ENCODE measurements at places on chromosomes 2 and 18. TPM values are rescaled to one million over a fixed set of nuclear protein-coding genes. Genes with fewer than 3 reads are reported as not detected.

B4GALT6 gene
- 2.6 TPM for total RNA-seq

HOXD12 gene
- not detected for total RNA-seq

DNA sequence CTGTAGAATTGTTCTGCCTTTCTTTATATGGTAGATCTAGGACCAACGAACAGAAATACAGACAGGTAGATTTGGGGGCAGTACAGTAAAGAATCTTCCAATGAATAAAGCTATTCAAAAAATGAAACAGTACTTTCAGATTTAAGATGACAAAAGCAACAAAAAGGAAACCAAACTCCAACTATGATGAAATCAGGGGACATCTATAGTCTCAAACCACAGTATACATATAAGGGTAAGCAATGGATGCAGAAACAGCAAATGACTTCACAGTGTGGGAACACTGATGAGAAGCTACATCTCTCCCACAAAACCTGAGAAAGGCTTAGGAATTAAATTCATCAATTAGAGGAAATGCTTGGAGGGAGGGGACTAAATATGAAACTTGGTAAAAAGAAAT is 202.5 kb downstream of the CTNNA2 start:
- H3K4me3 ChIP-seq: no peak overlapping the region
- no peaks in the 10 kb centered on the region for H3K36me3 ChIP-seq
- no peaks in the 10 kb centered on the region for H3K4me1 ChIP-seq
- H3K27ac ChIP-seq: no peak overlapping the region
- DNase-seq: no peak

TMEM169 gene
- total RNA-seq: 0.20 TPM

DNA sequence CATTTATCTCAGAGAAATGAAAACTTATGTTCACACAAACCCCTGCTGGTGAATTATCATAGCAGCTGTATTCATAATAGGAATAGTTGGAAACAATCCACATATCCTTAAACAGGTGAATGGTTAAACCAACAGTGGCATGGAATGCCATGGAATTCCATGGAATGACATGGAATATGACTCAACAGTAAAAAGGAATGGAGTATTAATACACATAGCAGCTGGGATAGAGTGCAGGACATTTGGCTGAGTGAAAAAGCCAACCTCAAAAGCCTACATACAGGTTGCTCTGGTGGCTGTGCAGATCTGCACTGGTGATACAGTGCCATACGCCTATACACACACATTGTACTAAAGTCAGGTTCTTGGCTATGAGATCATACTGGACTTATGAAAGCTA is 69.5 kb downstream of the FAM168B start:
- no peak overlapping the region for H3K4me3 ChIP-seq
- H3K27me3 ChIP-seq: no peaks in the 10 kb centered on the region
- H3K4me1 ChIP-seq: no peaks in the 10 kb centered on the region
- DNase-seq: no peak

DNA sequence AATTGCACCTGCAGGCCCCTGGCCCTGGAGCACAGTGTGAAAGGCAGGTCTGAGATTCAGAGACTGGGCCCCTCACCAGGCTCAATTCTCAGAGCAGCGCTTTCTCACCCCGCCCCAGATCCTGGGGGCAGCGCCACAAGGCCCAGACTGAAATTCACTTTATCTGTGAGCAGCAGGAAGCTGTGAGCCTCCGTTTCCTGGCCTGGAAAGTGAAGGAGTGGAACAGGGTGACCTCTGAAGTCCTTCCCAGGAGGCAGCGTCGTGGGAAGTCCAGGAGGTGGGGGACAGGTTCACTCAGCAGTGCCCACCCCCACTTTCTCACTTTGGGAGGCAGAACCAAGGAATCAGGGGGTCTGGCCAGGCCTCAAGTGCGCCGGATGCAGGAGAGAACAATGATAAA is 235.4 kb downstream of the NDUFA10 start:
- H3K36me3 ChIP-seq: no peaks in the 10 kb centered on the region
- no peak for DNase-seq
- H3K4me1 ChIP-seq: no peaks in the 10 kb centered on the region

- H3K4me1 ChIP-seq: no peaks in the 10 kb centered on the region
- no peak overlapping the region for H3K27ac ChIP-seq
- H3K27me3 ChIP-seq: no peaks in the 10 kb centered on the region
- no peak for DNase-seq
- no peak overlapping the region for H3K4me3 ChIP-seq
These were observed 485.2 kb downstream of the PTPRM start for GRCh38 chr18:8052237-8052701.

ADI1 gene
- 21.5 TPM for total RNA-seq

DNA sequence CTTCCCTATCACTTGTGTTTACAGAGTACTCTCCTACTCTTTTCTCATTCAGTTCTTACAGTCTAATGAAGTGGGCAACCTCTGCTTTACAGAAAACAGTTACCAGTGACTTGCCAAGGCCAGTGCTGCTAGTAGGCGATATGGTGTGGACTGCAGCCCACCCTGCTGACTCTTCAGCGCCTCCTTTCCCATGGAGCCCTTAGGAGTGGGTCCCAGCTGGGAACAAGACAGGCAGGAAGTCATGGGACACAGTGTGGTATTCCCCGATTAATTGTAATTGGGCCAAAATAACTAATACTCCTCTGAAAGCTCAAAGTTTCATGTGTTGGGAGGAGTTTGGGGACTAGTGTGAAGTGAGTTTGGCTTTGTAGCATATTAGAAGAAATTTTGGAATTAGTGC is 120.1 kb upstream of the EML6 start:
- H3K4me3 ChIP-seq: no peak overlapping the region
- H3K36me3 ChIP-seq: no peaks in the 10 kb centered on the region
- peaks cover 56% of the 10 kb centered on the region for H3K4me1 ChIP-seq
- no peaks in the 10 kb centered on the region for H3K27me3 ChIP-seq
- no peak overlapping the region for H3K27ac ChIP-seq

GRCh38 chr2:192127434-192127833 is 67.3 kb downstream of the TMEFF2 start:
- no peak overlapping the region for H3K4me3 ChIP-seq
- DNase-seq: no peak
- H3K36me3 ChIP-seq: no peaks in the 10 kb centered on the region
- H3K27ac ChIP-seq: no peak overlapping the region

Data from pancreas (tissue), 10 donors.